ENCODE measurements at places on chromosomes 16 and 17.

- no peak for DNase-seq
Measured at GRCh38 chr17:83136156-83136555, 56.7 kb downstream of the METRNL start.

GRCh38 chr17:43423777-43424455, 25.1 kb downstream of the ARL4D start:
- no peak for DNase-seq

GRCh38 chr17:7179317-7180254, at the start of gene ASGR1:
Gene ASGR1 (minus strand): TSS chr17:7179370. CDS start chr17:7178563, 807 bp downstream.
- no peak for DNase-seq

DNA sequence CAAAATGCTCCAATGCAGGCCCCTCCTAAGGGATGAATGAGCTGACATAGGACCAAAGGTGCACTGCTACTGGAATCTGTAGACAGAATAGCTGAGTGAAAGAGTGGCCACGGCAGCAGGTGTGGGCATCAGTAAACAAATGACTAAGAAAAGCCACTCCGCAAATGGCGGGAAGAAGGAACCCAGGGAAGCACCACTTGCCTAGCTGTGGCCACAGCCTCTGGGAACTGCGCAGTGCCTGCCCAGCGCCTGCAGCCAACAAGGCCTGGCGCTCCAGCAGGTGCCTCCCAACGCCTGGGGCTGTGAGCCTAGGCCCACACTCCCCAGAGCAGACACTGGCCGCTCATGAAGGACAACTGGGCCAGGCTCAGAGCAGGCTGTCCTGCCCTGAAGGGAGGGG, 11.8 kb downstream of the PEMT start:
- DNase-seq = no peak

GRCh38 chr17:48555258-48556228, 10.6 kb upstream of the HOXB2 start:
- no peak for DNase-seq

DNA sequence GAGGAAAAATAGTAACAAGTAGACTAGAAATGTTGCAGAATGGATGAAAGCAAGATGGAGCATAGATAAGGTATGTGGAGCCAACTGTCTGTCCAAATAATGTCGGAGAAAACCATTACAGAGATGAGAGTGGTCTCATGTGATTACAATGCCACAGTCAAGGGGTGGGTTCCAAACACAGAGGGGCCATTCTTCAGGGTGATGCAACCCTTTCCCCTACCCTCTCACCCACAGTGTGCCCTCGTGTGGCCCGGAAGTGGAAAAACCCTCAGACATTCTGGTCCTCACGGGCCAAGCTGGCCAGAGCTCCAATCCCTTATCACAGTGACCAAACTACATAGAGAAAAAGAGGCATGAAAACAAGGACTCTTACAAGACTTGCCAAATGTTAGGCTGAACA, 17.7 kb upstream of the HS3ST3A1 start:
- no peak for DNase-seq

DNA sequence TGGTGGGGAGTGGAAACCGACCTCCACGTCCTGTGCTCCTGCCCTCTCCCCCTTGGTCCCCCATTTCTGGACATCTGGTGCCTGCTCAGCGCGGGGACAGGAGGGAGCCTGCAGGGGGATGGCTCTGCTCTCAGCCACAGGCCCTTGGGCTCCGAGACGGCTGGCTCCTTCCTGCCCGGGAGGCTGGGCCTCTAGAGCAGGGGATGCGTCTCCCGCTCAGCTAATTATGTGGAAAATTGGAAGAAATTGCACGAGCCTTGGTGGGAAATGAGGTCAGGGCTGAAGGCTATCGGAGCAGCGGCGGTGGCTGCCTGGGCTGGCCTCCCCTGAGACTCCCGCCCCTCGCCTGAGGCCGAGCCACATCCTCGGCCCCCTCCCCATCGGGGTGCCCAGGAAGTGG, 154.6 kb upstream of the CIBAR2 start:
- DNase-seq = no peak

GRCh38 chr17:50219342-50219741, 17.9 kb upstream of the COL1A1 start:
- no peak for DNase-seq

- DNase-seq = no peak
Measured at GRCh38 chr17:78239489-78239931, 8.1 kb downstream of the TMEM235 start.
